ENCODE measurements at places on chromosomes 12 and 14. TPM values are rescaled to one million over a fixed set of nuclear protein-coding genes. Genes with fewer than 3 reads are reported as not detected.

The TMEM132D gene
- not detected for total RNA-seq

The ERP27 gene
- 4.7 TPM for total RNA-seq

DNA sequence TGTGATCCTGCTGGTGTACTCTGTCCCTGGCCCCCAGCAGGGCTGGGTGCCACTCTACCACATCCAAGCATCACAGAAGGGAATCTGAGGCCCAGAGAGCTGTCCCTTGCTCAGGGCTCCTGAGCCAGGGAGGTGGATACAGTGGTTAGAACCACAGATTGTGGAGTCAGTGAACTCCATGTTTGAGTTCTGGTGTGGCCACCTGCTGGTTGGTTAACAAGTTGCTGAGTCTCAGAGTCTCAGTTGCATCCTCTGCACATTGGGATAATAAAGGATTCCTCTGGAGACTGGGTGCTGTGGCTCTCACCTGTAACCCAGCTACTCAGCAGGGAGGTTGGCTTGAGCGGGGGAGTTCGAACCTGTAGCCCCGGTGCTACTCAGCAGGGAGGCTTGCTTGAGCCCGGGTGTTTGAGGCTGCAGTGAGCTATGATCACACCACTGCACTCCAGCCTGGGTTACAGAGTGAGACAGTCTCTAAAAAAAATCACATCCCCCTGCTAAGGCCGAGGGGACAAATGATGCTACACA lies 39.4 kb downstream of the MVK start:
- peaks cover 19% of the 10 kb centered on the region for H3K27me3 ChIP-seq
- H3K36me3 ChIP-seq, result no peaks in the 10 kb centered on the region
- H3K27ac ChIP-seq, result no peak overlapping the region
- no peak overlapping the region for H3K4me3 ChIP-seq

- no peak for DNase-seq
- no peak overlapping the region for H3K27ac ChIP-seq
- H3K27me3 ChIP-seq, result no peaks in the 10 kb centered on the region
- no peak overlapping the region for H3K4me3 ChIP-seq
- no peaks in the 10 kb centered on the region for H3K36me3 ChIP-seq
Observed at GRCh38 chr14:24079491-24080141, 8.3 kb downstream of the CPNE6 start.

DNA sequence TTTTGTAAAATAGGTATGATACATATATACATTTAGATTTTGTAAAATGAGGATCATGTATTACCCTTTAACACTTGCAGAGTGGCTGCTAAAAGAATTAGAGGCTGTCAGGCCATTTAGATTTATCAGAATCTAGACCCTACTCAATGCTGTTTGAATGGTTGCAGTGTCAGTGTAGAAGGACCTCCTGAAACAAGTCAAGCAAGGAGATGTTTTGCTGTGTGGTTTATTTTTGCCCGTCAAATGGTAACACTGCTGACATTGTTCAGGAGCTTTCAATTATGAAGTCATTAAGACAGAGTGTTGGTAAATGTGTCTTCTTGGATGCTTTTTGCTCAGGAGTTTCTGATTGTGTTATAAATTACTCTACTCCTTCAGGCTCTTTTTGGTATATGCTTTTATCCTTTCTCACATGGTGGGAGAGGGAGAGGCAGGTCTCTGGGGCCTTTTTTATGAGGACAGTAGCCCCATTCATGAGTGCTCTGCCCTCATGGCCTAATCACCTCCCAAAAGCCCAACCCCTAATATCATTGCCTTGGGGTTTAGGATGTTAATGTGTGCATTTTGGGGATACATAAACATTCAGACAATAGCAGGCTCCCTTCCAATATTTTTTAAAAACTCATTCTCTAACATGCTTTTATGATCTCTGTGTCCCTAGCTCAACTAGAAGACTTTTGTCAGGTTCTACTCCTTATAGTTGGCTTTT lies 16.5 kb downstream of the EID3 start:
- peaks cover 8% of the 10 kb centered on the region for H3K4me1 ChIP-seq
- DNase-seq, result no peak
- peaks cover 66% of the 10 kb centered on the region for H3K36me3 ChIP-seq
- H3K4me3 ChIP-seq, result no peak overlapping the region

- no peak overlapping the region for H3K4me3 ChIP-seq
- H3K4me1 ChIP-seq, result peaks cover 23% of the 10 kb centered on the region
- no peak for DNase-seq
- H3K27me3 ChIP-seq, result no peaks in the 10 kb centered on the region
- H3K27ac ChIP-seq, result no peak overlapping the region
- H3K36me3 ChIP-seq, result no peaks in the 10 kb centered on the region
Observed at GRCh38 chr12:116165036-116165425, 112.5 kb downstream of the MED13L start.

DNA sequence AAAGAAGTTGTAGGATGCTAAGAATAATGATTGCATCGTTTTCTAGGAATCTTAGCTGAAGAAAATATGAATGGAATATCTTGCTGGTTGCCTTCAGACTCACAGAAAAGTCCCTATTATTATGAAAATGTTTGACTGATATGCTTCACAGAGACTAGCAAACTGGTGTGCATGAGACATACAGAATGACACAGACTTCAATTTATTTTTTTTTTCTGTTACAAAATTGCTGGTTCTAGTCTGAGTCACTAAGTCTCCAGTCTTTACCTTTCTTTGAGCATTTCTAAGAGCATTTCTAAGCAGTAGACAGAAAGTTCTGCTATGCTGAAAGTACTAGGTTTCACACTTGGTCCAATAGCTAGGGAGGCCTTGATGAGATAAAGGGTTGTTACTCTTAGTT lies 377.6 kb upstream of the ATP2B1 start:
- H3K4me1 ChIP-seq, result peaks cover 12% of the 10 kb centered on the region
- no peak for DNase-seq
- H3K27me3 ChIP-seq, result no peaks in the 10 kb centered on the region
- H3K36me3 ChIP-seq, result no peaks in the 10 kb centered on the region
- no peak overlapping the region for H3K4me3 ChIP-seq

GRCh38 chr12:7555752-7556151 lies 52.2 kb upstream of the CD163 start:
- DNase-seq, result no peak
- no peaks in the 10 kb centered on the region for H3K4me1 ChIP-seq
- H3K27me3 ChIP-seq, result peaks cover 6% of the 10 kb centered on the region
- no peak overlapping the region for H3K27ac ChIP-seq

All from activated T-helper 2 cell treated with anti-CD3 and anti-CD28 coated beads, Interferon-gamma antibody, Interleukin-2, Interleukin-4, amounts not matched to agents 10 μg/mL and 5 μg/mL and 100 μg/mL, durations not matched to agents 14 hours and 24 hours and 36 hours (primary cell).